ENCODE measurements at places on chromosomes 3 and 15.

DNA sequence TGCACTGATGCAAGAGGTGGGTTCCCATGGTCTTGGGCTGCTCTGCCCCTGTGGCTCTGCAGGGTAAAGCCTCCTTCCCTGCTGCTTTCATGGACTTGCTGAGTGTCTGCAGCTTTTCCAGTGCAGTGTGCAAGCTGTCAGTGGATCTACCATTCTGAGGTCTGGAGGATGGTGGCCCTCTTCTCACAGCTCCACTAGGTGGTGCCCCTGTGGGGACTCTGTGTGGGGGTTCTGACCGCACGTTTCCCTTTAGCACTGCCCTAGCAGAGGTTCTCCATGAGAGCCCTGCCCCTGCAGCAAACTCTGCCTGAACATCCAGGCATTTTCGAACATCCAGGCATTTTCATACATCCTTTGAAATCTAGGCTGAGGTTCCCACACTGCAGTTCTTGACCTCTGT is 329.8 kb upstream of the NAALADL2 start:
- H3K27me3 ChIP-seq, result no peaks in the 10 kb centered on the region
- H3K36me3 ChIP-seq, result no peaks in the 10 kb centered on the region
- no peak overlapping the region for H3K4me3 ChIP-seq
- no peak for DNase-seq

GRCh38 chr3:12959410-12959809 is 113.8 kb downstream of the IQSEC1 start:
- no peak overlapping the region for H3K27ac ChIP-seq
- H3K36me3 ChIP-seq, result no peaks in the 10 kb centered on the region
- H3K4me3 ChIP-seq, result no peak overlapping the region

GRCh38 chr15:64624242-64624641 is 151.1 kb downstream of the RBPMS2 start:
- no peaks in the 10 kb centered on the region for H3K36me3 ChIP-seq
- no peaks in the 10 kb centered on the region for H3K27me3 ChIP-seq
- H3K27ac ChIP-seq, result no peak overlapping the region
- DNase-seq, result no peak
- H3K4me1 ChIP-seq, result peaks cover 17% of the 10 kb centered on the region

DNA sequence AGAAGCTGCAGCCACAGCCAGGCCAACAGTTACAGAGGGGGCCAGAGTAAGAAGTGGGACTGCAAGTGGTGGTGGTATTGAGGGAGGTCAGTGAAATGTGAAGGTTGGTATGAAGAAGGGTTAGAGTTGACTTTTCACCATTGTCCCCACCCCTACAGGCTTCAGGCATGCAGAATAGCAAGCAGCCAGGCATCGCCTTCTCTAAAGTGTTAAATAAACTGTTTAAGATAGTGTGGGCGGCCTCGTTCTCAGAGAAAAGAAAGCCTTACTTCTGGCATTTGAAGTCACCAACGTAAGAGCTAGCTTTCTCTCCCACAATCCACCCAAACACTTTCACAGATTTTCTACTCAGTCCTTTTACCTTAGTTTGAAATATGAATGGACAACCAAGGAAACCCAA is 230.0 kb upstream of the CTDSPL start:
- no peak for DNase-seq
- H3K27ac ChIP-seq, result no peak overlapping the region
- H3K27me3 ChIP-seq, result peaks cover 5% of the 10 kb centered on the region
- H3K4me3 ChIP-seq, result no peak overlapping the region

DNA sequence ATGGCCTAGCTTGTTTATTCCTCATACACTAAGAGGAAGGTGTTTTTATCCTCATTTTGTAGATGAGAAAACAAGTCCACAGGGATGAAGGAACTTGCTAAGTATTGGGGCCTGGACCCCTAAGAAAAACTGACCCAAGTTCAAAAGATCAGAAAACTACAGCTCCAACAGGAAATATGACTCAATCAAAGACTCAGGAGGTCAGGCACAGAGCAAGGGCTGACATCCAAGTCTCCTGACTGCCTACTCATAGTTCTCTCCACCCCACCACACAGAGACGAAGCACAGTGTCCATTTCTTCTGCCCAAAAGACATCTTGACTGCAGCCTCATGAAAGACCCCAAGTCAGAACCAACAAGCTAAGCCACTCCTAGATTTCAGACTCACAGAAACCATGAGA is 26.9 kb upstream of the TPM1 start:
- H3K4me1 ChIP-seq, result peaks cover 35% of the 10 kb centered on the region
- H3K27me3 ChIP-seq, result no peaks in the 10 kb centered on the region
- no peak for DNase-seq
- no peaks in the 10 kb centered on the region for H3K36me3 ChIP-seq
- H3K27ac ChIP-seq, result peak overlapping the region; percentile 25

GRCh38 chr15:25683911-25684310 is 179.2 kb downstream of the ATP10A start:
- H3K27ac ChIP-seq, result no peak overlapping the region
- no peak overlapping the region for H3K4me3 ChIP-seq
- H3K4me1 ChIP-seq, result no peaks in the 10 kb centered on the region
- H3K36me3 ChIP-seq, result no peaks in the 10 kb centered on the region
- no peak for DNase-seq

DNA sequence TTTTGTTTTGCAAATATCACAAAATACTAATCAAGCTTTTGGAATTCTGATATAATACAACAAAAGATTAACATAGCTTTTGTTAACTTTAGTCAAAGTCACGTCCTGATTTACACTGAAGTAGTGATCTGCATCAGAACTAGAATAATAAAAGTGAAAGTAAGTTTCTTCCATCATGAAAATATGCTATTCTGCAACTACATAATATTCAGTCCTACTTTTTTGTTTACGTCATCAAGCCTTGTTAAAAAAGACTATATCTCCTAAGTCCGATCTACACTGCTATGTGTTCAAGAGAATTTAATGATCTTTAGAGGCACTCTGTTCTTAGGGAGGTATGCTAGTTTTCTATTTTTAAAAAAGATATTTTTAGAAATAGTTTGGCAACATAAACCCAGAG is 330.1 kb downstream of the ARPP21 start:
- DNase-seq, result no peak
- no peaks in the 10 kb centered on the region for H3K27me3 ChIP-seq
- H3K4me1 ChIP-seq, result no peaks in the 10 kb centered on the region
- no peak overlapping the region for H3K4me3 ChIP-seq
- no peaks in the 10 kb centered on the region for H3K36me3 ChIP-seq
- H3K27ac ChIP-seq, result no peak overlapping the region

DNA sequence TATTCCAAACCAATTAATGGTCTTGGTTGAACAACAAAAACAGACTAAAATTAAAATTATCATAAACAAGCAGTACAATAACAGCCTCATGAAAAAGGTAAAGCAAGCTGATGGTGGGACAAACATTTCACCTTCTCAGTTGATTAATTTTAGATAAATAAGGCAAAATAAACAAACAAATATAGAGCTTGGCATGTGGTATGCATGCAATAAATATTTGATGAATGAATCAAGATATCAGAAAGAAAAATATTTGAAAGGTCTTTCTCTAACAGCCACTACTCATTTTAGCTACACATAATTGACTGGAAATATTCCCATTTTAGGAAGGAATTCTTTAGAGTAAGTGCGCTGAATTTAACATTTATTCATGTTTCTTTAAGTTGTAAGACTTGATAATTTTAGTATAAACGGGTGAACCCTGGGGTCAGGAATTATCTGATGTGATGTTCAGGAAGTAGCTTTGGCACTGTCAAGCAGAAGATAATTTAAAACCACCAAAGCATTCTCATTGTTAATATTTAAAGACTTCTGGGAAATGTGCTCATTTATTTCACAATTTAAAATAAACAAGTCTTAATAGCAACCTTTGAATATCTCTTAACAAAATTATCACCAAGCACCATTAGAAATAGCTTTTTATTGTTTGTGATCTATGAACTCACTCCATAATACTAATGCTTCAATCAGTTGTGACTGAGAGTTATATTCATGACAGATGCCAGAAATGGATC is 372.3 kb upstream of the TGFBR2 start:
- DNase-seq, result no peak
- H3K27ac ChIP-seq, result no peak overlapping the region
- H3K27me3 ChIP-seq, result no peaks in the 10 kb centered on the region
- no peak overlapping the region for H3K4me3 ChIP-seq

DNA sequence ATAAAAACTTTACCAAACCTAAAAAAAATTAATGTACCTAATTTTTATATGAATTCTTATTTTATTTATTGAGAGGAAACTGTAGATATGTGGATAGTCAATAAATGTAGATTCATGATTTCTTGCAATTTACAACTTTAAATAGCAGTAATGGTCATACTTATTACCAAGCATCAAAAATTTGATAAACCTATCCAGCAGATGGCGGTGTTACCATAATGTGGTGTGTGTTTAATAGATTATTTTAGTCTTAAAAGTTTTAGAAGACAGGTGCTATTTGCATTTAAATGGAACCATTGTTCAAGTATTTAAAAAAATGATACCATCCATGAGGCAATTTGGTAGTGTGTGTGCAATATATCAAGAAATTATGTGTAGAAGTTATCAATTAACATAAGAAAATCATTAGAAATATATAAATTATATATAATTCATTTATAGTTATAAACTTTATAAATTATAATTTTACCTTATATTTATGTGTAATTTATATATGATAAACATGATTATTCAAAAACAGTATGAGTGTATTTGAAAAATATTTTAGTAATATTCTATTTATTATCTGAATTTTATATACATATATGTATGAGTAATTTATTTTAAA is 176.0 kb upstream of the BCHE start:
- no peaks in the 10 kb centered on the region for H3K4me1 ChIP-seq
- H3K27me3 ChIP-seq, result no peaks in the 10 kb centered on the region
- no peaks in the 10 kb centered on the region for H3K36me3 ChIP-seq
- DNase-seq, result no peak
- no peak overlapping the region for H3K4me3 ChIP-seq
- H3K27ac ChIP-seq, result no peak overlapping the region

- no peak for DNase-seq
- H3K36me3 ChIP-seq, result no peaks in the 10 kb centered on the region
- no peak overlapping the region for H3K4me3 ChIP-seq
- H3K27ac ChIP-seq, result no peak overlapping the region
These were observed 275.7 kb upstream of the THBS1 start for GRCh38 chr15:39304931-39305728.

DNA sequence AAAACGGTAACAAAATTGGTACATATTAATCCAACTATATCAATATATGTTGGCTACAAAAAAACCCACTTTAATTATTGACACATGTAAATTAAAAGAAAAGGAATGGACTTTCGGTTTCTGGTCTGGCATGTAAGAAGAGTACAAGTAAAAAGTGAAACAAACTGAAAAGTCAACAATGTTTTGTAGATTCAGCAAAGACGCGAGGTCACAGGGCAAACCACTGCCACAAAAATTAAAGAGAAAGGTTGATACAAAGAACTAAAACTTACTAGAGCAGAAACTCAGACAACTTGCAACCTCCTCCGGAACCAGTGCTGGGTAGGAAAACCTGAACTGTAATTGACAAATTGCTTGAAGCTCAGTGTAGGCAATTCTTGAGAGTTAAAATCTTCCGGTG is 110.6 kb upstream of the ARPP21 start:
- H3K4me3 ChIP-seq, result no peak overlapping the region
- H3K27me3 ChIP-seq, result no peaks in the 10 kb centered on the region
- H3K27ac ChIP-seq, result no peak overlapping the region
- H3K4me1 ChIP-seq, result no peaks in the 10 kb centered on the region
- H3K36me3 ChIP-seq, result no peaks in the 10 kb centered on the region

GRCh38 chr3:43076857-43077256 is 29.0 kb downstream of the POMGNT2 start:
- DNase-seq, result no peak
- H3K27me3 ChIP-seq, result no peaks in the 10 kb centered on the region
- H3K27ac ChIP-seq, result no peak overlapping the region
- H3K4me3 ChIP-seq, result no peak overlapping the region
- no peaks in the 10 kb centered on the region for H3K36me3 ChIP-seq
- H3K4me1 ChIP-seq, result no peaks in the 10 kb centered on the region

DNA sequence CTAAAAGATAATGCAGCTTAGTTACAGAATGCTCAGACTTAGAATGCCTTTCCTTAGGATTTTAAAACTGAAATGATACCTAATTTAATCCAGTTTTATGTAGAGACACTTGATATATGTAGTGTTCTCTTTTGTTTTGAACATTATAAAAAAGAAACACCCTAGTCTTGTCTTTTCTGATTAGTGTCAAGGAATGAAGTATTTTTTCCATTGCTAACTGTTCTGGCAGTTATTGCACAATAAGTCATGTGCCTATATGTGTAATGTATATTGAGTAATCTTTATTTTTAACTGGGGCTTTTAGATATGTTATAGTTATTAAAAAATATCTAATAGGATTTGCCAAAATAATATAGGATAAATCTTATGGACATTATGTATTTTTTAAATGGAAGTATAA is 4.5 kb downstream of the ARL8B start:
- no peaks in the 10 kb centered on the region for H3K27me3 ChIP-seq
- H3K4me3 ChIP-seq, result no peak overlapping the region
- peaks cover 28% of the 10 kb centered on the region for H3K4me1 ChIP-seq
- H3K36me3 ChIP-seq, result no peaks in the 10 kb centered on the region

DNA sequence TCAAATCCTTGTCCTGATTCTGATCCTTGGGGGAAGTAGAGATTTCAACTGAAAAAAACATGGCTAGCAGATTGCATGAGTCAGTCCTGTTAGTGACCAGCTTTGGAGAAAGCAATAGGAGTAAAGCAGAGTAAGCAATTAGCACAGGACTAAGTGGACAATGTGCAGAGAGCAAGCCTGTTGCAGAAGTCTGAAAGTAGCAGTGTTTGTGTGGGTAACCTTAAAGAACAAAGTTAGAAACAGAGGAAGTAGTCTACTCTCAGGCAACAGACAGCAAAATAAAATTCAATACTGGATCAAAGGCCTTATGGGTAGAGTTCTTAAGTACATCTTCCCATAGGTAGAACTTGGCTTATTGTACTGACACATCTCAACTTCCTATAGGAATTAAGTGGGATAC is 916.8 kb downstream of the CADM2 start:
- no peak overlapping the region for H3K4me3 ChIP-seq
- H3K36me3 ChIP-seq, result no peaks in the 10 kb centered on the region
- H3K27ac ChIP-seq, result no peak overlapping the region
- no peak for DNase-seq
- H3K27me3 ChIP-seq, result no peaks in the 10 kb centered on the region

All from keratinocyte (primary cell).